ENCODE measurements at places on chromosomes 2 and 18.

GRCh38 chr2:118539290-118539689 is 308.2 kb downstream of the EN1 start:
- DNase-seq: peak; percentile 31

GRCh38 chr2:178891265-178891958 is 84.2 kb upstream of the TTN start:
- DNase-seq: no peak

DNA sequence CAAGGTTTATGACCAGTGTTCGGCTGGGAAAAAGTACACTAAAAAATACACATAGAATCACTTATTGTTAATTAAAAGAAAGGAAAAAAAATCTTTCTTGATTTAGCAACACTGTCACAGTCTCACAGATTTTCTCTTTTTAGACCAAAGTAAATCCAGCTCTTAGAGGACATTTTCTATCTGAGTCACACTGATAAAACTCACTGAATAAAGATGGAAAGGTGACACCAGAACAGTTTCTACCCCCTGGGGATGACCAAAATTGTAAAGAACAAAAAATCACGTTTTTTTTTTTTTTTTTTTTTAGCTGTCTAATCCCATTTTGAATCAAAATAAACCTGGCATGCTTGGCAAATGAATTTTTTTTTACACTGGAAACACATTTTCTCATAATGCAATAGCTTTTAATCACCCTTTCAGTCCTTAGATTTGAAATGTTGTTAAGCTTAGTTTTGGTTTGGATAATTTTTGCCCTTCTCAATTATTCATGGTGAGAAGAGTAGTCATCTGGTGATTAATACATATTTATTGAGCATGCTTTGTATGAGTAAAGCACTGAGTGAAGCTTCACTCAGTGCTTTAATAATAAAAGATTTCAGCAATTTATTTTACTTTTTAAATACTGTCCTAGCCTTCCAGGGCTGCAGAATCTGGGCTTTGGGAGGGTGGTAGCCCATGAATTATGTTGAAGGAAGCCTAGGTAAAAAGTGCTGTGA is 886.3 kb downstream of the SLC4A3 start:
- DNase-seq: no peak

DNA sequence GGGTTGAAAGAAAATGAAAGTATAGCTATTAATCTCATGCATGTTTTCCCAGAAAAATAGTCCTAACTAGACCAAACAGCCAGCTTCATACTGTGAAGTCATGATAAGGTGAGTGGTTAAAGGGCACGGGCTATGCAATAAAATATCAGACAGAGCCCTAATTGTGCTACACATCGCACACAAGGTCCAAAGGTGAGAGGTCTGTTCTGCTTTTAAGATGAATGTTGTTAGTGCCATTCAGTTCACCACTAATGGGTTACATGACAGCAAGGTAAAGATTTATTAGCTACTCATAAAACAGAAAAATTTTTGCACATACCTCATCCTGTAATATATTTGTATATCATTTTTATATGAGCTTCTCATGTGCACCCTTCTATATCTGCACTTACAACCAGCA is 105.0 kb upstream of the STK17B start:
- DNase-seq: no peak

DNA sequence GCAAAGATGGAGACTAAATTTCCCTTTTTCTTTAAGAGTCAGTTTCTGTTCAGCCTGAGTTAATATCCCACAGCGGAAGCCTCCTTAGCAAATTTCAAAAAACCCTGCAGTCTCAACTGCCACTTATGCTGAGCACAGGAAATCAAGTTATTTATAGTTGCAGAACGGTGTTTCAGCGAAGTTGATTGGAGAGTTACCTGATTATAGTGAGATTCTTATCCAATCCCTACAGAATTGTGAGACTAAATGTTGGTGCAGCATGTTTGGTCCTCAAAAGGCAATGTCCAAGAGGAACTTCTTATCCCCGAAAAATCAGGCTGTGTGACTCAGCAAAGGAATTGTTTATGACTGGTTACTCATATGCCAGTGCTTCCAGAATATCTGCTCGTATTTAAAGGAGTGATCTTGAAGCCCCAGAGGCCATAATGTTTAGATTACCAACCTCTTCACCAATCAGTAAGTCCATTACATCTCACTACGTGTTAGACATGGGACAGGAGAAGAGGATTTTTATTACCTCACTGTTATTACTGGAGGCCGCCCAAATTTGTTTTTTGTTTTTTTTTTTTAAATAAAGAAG is 67.9 kb downstream of the LRRFIP1 start:
- no peak for DNase-seq

- no peak for DNase-seq
These were observed 14.9 kb downstream of the TYW5 start for GRCh38 chr2:199940373-199940772.

GRCh38 chr18:8471372-8471771 is 137.9 kb upstream of the RAB12 start:
- DNase-seq: no peak

GRCh38 chr18:33161131-33161530 is 279.4 kb downstream of the CCDC178 start:
- DNase-seq: no peak

Data from HS-27A (cell line).